CMK (cell line): ENCODE measurements at places on chromosomes 12 and 14.

- no peak for DNase-seq
Measured at GRCh38 chr14:68477461-68478085, 315.3 kb downstream of the ZFP36L1 start.

- DNase-seq = no peak
Measured at GRCh38 chr12:11055306-11055705, 6.8 kb downstream of the TAS2R46 start.

DNA sequence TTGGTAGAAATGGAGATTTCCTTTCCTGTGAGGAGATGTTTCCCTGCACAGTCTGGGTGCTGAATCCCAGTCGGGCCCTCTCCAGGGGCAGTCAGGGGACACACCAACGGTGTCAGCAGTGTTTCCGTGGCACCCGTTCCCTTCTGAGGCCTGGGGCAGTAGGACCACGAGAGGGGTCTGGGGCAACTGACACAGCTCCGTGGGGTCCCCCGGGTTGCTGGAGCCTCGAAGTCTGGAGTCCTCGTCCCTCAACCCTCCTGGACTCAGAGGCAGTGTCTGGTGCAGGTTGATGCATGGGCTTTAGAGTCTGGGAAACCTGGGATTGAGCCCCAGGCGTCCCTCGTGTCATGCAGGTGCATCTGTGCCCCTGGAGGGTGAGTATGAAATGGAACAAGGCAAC, 327.3 kb downstream of the ADGRD1 start:
- DNase-seq = no peak

DNA sequence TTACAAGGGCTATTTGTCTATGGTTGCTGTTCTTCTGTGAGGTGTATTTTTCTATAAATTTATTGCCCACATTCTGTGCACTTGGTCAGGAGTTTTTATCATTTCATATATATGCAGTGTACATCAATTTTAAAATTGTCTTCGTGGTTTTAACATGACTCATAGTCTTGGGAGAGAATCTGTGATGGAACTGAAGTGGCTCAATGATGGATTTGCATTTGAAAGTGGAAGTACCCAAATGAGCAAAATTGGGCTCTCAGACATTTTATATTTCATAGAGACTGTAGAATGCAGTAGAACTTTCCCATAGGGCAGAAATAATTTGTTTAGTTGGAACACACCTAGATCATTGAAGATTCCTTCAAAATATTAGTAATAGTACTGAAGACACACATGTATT, 1.9 kb upstream of the SCFD1 start:
- DNase-seq = no peak

GRCh38 chr12:52628111-52628507, 9.8 kb upstream of the KRT73 start:
- no peak for DNase-seq

DNA sequence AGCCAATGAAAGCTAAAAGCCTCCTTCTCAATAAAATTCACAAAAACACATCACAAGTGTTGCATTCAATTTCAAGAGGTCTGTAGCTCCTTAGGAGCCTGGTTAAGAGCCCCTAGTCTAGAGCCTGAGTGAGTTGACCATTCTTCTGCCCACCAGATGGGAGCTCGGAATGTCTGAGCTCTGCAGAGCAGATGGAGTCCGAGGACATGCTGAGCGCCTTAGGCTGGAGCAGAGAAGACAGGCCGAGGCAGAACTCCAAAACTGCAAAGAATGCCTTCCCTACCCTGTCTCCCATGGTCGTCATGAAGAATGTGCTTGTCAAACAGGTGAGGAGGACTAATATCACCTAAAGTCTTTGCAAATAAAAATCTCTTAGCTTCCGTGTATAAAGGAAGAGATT, 11.6 kb downstream of the CIPC start:
- DNase-seq = no peak

DNA sequence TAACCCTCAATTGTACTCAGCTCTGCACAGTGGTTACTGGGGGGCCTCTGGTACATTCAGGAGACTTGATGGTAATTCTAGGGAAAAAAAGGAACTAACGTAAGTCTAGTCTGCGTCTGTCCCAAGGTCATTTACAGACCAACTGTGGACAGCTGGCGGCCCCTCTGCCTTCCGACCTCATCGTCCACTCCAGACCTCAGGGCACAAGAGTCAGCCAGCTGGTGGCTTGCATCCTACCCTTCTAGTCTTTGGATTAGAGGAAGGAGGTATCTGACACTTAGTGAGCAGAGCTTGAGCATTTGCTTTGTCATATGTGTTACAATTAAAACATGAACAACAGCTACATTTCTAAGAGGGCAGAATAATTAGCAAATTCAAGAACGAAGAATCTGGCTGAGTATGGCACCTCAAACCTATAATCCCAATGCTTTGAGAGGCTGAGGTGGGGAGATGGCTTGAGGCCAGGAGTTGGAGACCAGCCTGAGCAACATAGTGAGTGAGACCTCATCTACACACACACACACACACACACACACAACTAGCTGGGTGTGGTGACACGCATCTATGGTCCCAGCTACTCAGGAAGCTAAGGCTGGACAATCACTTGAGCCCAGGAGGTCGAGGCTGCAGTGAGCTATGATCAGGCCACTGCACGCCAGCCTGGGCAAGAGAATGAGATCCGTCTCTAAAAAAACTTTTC, 36.5 kb downstream of the SSH1 start:
- DNase-seq = no peak

DNA sequence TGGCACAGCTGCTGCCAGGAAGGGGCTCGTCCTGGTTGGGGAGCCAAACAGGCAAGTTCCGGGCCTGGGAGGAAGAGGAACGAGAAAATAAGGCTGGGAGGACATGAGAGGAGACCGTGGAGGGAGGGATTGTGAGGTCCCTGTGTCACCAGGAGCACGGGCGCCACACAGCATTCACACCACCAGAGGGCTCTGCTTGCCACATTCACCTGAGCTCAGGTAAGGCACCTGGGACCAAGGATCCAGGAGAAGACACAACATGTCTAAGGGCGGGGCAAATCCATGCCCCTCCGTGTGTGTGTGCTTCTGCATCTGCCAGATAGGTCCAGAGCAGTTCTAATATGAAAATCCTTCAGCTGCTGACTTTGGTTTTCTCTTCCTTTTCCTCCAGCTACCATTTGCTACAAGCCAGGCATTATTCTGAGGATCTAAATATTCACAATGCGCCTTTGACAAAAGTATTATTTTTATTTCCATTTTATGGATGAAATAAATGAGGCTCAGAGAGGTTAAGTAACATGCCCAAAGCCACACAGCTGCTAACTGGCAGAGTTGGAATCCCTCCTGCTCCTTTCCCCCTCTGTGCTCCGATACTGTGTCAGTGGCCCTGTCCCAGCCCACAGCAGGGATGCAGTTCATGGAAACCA, 14.6 kb downstream of the RAPGEF3 start:
- no peak for DNase-seq

DNA sequence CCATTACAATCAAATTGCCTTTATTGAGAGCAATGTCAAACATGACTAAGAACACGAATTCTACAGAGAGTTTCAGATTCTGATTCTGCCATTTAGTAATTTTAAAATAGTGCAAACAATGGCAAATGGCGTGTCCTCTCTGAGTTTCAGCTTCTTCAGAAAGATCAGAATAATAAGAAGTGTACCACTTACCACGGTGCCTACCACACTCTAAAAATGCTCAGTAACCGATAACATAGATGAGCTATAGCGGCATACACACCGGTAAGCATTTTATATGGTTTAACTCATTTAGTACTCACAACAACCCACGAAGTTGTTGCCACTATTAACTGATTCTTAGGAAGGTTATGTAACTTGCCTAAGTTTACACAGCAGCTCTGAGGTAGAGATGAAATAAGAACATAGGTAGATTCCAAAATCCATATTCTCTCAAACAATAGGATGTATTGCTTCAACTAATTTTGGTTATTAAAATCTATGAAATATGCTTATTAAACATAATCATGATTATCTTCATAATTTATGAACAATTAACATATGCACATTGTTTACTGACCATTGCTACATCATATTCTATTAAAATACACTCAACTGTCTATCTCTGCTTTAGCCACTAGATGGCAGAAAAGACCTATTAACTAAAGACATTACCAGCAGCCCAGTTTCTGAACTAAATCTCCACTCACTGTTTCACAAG, 38.3 kb downstream of the SLC6A15 start:
- peak; percentile 1 for DNase-seq

GRCh38 chr12:120140603-120141002, 24.1 kb upstream of the RAB35 start:
- DNase-seq = no peak

DNA sequence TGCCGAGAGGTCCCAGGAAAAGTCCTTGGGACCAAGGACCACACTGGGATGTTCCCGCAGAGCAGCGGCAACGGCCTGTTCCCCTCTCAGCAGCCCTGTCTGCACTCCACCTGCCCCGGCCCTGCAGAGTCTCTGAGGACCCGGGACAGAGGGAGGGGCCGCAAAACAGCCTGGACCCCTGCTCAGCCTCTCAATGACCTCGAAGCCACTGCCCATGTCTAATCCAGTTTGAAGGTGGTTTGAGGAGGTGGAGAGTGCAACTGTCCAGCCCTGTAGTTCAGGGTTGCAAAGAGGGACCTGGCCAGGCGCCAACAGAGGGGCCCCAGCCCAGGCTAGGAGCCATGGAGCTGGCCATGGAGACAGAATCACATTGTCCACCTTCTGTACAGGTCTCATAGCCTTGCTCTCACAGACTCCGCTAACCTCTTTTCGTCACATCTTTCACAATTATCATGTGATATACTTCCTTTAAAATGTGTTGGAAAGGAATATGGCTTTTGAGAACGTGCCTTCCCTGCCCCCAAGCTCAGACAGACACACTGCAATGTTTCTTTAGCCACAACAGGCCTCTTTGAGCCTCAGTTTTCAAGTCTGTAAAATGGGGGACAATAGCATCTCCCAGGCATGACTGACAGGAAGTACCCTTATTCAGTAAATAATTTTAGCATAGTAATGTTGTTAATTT, 49.3 kb downstream of the ACTN1 start:
- DNase-seq = no peak

- no peak for DNase-seq
Measured at GRCh38 chr14:61565836-61566536, 129.3 kb upstream of the HIF1A start.

DNA sequence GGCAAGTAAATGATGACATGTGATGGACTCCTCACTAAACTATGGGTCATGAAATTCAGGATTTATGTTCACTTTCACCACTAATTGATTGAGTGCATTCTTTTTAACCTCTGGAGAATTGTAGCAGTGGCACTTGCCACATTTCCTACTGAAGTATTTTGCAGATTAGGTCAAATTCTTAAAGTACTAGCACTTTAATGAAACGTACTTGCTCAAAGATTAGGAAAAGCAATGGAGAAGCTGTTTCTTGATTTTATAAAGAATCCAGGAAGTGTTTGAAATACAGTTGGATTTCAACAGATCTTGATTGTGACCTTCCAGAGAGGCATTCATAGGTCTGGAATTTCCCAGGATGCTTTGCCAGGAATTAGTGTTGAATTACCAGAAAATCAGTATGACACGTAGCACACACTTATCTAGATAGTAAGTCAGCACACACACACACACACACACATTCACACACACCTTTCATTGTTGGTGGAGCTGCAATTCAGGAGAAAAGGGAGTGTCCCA, 162.6 kb downstream of the MYRFL start:
- DNase-seq = no peak

DNA sequence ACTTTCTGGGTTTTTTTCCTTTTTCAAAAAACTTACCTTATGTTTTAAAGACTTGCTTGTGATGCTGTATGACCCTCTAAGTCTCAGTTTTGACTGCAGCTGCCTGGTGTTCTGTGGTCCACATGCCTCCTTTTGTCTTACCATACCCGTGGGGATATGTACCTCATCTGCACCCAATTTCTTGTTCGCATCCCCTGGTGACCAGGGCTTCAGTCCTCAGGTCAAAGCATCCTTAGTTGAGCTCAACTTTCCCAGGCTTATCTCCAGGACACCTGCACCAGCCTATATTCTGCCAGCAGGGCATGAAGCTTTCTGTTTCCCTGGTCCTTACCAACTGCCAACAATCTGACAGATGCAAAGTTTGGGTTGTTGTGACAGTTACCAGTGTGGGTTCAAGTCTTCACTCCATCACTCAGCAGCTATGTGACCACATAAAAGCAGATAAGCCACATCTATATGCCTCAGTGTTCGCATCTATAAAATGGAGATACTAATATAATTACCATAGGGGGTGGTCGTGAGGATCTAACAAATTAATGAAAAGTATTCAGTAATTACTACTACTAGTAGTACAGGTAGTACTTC, 94.0 kb downstream of the NTF3 start:
- no peak for DNase-seq

DNA sequence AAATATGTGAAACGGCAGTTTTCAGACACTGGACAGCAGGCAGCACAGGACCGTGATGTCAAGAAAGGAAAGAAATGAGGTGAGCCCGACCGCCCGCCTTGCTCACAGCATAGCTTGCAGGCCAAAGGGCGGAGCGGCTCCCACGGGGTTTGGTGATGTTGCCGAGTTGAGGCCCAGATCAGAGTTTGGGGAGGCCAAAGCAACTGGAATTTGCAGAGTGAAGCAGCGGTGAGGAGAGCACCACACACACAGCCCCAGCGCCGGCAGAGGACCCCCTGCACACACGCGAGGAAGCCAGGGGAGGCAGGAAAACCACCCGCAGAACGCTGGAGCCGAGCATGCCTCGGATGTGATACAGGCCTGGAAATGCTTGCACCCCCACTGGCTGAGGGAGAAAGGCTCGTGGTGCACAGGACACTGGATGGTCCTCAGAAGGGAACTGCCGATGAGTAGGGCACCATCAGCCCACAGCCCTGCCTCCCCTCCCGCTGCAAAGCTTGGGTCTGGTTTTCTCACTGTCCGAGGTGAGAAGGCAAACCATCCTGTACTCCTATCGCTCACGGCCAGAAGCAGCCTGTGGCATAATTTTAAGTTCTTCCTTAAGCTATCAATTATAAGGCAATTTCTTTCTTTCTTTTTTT, 25.7 kb upstream of the PLD4 start:
- no peak for DNase-seq

GRCh38 chr12:29187756-29188155, 38.7 kb downstream of the FAR2 start:
- DNase-seq = no peak
